Stimulated activated CD4-positive, alpha-beta T cell treated with anti-CD3 and anti-CD28 coated beads, TNF-alpha, amount 100 ng/mL, for 4 hours (primary cell): ENCODE measurements at places on chromosomes 16 and 17.

DNA sequence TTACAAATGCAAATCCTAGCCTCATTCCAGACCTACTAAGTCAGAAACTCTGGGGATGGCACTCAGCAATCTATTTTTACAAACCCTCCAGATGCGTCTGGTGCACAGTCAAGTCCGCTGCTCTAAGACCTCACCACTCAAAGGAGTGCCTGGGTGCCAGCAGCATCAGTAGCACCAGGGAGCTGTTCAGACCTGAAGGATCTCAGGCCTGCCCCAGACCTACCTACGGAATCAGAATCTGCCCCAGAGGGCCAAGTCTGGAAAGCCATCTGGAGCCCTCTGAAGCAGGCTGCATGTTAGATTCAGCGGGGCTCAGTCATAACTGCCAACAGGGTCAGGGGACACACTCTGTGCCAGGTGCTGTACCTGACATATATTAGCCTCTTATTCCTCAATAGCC, 17.6 kb downstream of the MEOX1 start:
- DNase-seq = no peak

DNA sequence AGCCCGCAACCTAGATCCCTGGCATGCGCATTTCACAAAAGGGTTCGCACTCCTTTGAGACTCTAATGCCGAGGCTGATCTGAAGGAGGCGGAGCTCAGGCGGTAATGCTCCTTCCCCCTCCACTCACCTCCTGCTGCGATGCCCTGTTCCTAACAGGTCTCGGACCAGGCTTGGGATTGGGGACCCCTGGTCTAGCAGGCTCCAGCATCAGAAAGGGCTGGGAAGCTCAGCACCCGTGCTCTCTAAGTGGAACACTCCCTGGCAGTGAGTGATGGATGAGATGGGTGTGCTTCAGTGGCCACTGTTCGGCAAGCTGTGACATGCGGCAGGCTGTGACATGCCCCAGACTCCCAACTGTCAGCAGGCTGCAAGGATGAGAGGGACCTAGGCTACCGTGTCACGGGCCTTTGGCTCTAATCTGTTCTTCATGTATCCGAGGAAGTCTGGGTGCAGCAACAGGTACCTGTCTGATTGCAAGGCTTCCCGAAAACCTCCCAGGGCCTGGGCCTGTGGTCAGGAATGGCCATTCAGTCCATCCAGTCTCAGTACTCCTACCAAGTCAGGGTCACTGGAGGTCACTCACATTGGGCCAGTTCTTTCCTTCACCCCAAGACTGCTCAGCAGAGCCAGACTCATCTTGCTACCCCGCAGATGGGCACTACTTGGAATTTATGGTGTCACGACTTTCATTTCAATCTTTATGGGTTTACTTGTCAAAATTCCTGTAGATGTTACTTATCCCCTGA, 1.3 kb upstream of the ST6GALNAC2 start:
- no peak for DNase-seq

DNA sequence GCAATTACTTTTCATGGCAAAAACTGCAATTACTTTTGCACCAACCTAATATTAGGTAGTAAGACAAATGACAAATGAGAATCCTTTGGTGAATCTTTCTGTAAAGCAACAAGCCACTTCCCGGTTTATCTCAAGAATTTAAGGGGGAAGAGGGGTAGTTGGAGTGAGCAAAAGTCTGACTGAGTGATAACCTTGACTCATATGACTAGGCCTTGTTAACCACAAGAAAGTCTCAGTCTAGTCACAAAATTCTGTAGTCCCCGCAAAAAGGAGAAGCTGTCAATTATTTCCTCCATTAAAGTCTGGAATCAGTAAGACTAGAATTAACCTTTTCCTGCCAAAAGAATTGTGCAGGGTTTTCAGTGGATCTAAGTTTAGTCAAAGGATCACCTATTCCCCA, 72.2 kb upstream of the GNAO1 start:
- no peak for DNase-seq

- no peak for DNase-seq
These were observed 40.5 kb downstream of the C16orf82 start for GRCh38 chr16:27107185-27107592.

DNA sequence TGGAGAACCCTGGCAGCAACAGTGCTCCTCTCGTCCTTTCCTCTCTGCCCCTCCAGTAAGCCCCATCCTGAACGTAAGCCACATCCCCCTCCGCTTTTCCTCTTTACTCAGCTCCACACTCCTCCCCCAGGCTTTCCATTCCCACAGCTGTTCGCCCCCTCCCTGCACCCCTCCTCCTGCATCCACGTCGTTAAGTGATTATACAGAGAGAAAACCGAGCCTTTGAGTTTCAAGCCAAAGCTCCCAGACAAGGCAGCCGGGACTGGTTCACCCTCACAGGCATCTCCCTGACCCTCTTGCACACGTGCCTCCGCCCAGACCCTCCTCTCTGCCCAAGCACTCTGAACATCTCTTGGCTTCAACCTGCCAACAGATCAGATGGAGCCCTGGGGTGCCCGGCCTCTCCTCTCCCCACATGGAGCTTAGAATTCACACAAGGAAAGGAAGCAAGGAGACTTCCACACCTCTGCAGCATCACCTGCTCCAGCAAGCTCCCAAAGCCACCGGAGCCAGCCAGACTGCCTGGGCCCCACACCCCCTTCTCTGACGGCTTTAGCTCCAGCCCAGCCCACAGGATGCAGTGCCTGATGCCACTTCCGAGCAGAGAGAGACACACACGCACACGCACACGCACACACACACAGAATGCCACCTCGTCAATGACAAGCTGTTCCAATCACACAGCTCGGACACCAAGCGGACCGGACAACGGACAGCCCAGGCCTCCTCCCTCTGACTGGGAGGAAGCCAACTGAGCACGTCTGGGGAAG, 99.9 kb upstream of the CCL2 start:
- no peak for DNase-seq
